ENCODE measurements at places on chromosomes 3 and 15.

DNA sequence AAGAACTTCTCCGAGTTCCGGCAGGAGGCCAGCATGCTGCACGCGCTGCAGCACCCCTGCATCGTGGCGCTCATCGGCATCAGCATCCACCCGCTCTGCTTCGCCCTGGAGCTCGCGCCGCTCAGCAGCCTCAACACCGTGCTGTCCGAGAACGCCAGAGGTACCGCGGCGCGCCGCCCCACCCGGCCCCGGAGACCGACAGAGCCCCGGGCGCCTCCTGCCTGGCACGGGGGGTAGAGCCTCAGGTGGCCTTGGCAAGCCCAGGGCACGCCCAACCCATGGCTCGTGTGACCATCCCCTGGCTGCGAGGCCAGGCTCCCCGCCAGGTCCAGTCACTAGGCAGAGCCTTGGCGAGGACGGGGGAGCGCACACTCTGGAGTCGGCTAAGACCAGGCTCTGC, 134.1 kb downstream of the LRRK1 start:
- DNase-seq: no peak

DNA sequence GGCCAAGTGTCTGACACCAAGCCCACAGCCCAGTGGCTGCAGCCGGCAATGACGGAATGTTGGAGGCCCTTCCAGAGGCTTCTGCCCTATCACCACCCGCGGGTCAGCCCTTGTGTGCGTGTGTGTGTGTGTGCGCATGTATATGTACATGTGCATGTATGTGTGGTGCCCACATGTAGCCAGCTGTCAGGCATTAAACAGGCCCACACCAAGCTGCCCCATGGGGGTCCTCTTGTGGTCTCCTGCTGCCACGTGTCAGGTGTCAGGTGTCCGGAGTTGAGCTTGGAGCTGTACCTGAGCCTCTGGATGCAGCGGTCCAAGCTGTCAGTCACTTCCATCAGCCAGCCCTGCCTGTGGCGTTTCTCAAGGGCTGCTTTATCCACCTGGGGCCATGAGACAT, 13.9 kb downstream of the UROC1 start:
- DNase-seq: no peak

DNA sequence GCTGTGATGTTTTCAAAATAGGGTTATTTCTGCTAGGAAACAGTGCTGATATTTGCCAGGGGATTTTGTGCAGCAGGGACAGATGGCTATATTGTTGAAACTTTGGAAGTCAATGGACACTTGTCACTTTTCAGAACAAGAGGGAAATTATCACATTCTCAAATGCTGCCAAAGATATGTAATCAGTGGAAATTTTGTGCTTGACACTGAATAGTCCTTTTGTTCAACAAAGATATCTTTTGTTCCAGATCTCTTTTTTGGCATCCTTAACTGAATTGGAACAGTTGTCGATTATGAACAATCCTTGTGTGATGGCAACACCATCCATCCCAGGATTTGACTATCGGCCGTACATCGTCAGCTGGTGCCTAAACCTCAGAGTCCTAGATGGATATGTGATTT, 7.8 kb downstream of the CEP97 start:
- DNase-seq: no peak

DNA sequence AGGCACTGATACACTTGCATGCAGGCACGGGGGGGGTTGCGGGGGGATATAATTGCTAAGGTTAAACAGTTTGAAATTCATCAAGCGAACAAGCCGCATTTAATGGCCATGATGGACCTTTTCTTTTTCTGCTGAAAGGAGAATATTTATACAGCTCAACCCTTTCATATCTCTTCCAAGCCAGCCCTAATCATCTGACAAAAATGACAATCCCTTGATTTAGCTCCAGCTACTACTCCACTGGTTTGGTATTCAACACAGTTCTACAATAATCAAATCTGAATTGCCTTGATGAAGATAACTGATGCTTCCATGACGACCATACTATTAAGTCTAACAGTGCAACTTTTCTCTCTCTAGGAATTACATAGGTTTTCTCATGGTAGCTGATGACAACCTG, 374.9 kb downstream of the PLCL2 start:
- DNase-seq: no peak

DNA sequence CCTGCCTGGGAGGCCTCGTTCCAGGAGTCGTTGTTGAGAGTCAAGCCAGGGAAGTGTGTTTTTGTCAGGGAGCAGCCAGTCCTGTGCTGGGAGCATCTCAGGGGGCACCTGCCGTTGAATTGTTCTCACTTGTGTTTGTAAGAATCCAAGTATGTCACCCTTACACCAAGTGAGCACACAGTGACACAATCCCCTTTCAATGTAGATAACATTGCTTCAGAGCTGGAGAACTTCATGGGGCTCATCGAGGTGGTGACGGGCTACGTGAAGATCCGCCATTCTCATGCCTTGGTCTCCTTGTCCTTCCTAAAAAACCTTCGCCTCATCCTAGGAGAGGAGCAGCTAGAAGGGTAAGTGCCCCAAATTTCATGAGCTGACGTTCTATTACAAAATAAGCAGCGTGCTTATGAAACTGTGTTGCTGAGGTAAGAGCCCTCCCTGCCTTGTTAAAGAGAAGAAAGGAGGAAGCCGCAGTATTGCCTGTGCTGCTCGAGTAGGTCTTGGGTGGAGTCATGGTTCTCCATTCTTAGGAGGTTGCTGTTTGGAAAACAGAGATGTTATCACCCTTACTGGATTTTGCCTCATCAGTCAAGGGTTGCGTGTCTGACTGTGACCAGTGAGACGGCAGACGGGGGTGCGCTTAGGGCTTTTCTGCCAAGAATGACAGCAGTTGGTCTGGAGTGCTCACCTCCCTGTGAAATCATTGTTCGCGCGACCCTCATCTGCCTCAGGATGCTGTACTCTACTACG, 108.1 kb downstream of the PGPEP1L start:
- peak; percentile 10 for DNase-seq

GRCh38 chr3:62723914-62724217, 151.3 kb downstream of the CADPS start:
- no peak for DNase-seq

DNA sequence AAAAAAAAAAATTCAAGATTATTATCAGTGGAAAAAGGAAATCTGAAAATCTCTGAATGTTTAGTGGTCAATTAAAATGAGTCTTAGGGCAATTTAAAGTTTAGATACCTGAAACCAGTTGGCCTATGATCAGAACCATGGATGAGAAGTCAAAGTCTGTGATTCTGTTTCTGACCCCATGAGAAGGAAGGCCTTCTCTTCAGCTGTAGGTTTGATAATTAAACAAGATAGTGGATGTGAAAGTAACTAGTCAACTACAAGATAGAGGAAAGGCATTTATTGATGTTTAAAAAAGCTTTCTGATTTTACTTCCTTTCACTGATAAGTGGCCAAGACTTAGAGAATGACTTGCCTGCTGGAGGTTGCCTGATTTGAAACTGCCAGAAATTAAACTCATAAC, 8.7 kb downstream of the PLS1 start:
- no peak for DNase-seq

DNA sequence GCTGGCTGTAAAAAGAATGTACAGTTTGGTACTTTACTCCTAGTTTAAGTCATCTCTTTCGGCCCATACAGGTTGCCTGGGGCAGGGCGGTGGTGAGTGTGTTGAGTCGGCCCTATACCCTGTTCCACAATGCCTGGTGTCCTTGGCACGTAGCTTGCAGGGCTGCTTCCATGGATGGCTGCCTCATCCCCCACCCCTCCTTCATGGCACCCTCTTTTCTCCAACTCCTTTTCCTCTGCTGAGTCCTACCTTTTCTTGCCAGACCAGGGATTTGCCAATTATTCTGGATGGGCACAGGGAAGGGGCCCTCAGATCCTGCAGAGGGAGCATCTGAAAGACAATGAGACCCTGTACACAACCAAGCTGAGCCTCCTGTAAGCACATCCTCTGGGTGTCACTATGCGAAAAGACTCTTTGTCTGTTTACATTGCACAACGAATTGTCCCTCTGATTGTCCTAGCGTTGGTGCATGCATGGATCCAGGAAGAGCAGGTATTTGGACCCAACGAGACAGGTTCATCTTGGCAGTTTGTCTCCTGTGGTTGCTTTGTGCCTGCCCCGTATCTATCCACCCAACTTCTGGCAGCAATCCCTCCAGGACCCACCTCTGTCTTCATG, 73.6 kb upstream of the CGNL1 start:
- DNase-seq: no peak

Measured in common myeloid progenitor, CD34-positive (primary cell).